ENCODE measurements at places on chromosomes 7 and 10.

GRCh38 chr7:77685233-77685632 is 11.0 kb upstream of the RSBN1L start:
- DNase-seq, result peak; percentile 66

GRCh38 chr10:69938541-69938991 is 114.1 kb upstream of the MACROH2A2 start:
- no peak for DNase-seq

- DNase-seq, result no peak
These were observed at the start of gene SHH for GRCh38 chr7:155811895-155812761. Gene SHH, minus strand, starts transcription at chr7:155812463. Its CDS starts 341 bp downstream, at chr7:155812122.

- DNase-seq, result no peak
These were observed 148.1 kb downstream of the SLC16A9 start for GRCh38 chr10:59561477-59562121.

All from MV-4-11 (cell line).